AG04450 (cell line): ENCODE measurements at places on chromosomes 13 and 19.

DNA sequence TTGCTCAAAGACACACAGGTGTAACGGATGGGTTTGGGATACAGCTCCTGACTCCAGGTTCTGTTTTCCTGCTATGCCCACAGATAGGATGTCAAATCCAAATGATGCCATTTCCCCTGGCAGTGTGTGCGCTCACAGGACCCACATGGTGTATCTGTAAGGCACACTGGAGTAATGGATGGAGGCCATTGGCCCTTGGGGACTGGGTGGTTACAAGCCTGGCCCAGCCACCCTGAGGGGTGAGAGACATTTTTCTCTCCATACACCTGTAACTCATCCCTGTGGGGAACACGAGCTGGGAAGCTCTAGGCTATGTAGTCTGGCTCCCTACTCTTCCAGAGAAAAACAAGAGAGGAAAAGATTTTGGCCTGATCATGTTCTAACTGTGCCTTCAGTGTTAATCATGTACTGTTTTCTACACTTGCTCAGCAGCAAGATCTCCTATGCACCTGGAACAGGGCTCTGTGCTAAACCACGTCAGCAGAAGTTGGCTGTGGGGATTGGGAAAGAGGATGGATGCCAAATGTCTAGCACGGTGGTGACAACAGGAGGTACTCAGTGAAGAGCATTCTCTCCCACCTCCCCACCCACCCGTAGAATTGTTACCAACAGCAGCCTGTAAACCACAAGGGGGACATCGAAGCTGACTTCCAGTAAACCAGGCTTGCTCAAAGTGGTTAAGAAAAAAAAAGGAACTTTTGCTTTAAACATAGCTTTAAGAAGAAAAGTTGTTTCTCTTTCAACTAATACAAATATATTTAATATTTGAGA is 237.0 kb downstream of the LACC1 start:
- no peak for DNase-seq

GRCh38 chr13:43785650-43786471 is 911 bp downstream of the ENOX1 start:
- DNase-seq: peak; percentile 18

DNA sequence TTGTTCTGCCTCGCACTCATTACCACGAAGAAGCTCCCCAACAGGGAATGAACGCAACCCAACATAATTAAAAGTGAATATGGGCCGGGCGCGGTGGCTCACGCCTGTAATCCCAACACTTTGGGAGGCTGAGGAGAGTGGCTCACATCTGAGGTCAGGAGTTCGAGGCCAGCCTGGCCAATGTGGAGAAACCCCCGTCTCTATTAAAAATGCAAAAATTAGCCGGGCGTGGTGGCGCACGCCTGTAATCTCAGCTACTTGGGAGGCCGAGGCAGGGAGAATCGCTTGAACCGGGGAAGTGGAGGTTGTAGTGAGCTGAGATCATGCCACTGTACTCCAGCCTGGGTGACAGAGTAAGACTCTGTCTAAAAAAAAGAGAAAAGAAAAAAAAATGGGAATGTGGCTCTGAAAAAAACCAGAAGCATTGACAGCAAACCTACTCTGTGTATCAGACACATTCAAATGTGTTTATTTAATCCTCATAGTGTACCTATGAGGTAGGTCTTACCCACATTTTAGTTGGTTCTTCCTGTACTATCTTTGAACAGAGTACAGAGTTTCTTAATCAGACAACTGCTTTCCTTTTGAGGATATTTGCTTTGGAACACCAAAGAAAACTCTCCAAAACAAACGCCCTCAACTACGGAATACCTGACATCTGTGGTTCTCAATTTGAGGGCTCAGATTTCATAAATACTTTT is 70.0 kb downstream of the NUFIP1 start:
- DNase-seq: no peak

- DNase-seq: no peak
These were observed 109.2 kb downstream of the ZNF486 start for GRCh38 chr19:20276011-20276731.

- no peak for DNase-seq
These were observed 7.9 kb upstream of the ZNF726 start for GRCh38 chr19:23906835-23907234.

- no peak for DNase-seq
These were observed 6.7 kb upstream of the PCDH17 start for GRCh38 chr13:57624565-57625435.

- DNase-seq: no peak
These were observed 163.6 kb upstream of the ZNF536 start for GRCh38 chr19:30208436-30209060.

- peak; percentile 23 for DNase-seq
These were observed 186.2 kb downstream of the POSTN start for GRCh38 chr13:37412241-37412921.
